NCI-H345 (cell line): ENCODE measurements at places on chromosomes 6 and 20.
A peak's percentile ranks its signal among the peaks of the same experiment; 100 is the strongest.

GRCh38 chr20:17226410-17227218 is at the start of gene PCSK2:
TSS of gene PCSK2 (plus strand) at chr20:17227040. CDS start at chr20:17227306, 266 bp downstream.
- DNase-seq: peak; percentile 99

DNA sequence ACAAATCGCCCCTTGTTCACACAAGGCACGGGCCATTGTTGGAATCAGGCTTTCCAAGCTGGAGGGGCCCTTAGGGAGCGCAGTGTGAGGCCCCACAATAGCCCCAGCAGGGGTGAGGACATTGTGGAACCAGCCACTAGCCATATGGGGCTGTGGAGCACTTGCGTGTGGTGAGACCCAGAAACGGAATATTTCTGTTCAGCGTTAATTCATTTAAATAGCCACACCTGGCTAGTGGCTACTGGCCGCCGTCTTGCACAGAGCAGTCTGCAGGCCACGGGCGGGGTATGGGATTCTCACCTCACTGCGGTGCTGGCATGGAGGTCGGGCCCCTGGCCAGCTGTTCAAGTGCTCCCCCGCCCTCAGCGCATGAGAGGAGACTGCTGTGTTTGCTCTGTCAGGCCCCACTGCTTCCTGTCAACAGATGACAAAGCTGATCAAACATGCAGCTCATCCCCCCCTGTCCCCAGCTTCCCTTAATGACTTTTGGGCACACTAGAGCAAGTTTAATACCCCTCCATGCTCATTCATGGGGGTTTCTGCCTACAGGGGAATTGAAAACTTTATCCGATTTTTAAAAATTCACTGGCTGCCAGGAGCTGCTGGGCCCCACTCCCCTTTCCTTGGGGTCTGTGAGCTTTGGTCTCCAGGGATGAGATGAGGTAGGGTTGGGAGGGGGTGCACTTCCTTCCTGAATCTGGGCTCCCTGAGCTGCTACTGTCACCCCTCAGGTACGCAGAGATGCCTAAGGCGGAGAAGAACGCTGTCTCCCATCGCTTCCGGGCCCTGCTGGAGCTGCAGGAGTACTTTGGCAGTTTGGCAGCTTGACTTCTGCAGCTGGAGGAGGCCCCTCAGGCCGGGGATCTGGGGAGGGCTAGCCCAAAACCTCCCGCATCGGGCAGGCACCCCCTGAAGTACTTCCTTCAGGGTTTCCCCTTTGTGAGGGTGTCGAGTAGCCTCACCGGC is 13.6 kb downstream of the ITPA start:
- DNase-seq: peak; percentile 99

- DNase-seq: no peak
Measured at GRCh38 chr6:152355166-152355565, 282.0 kb downstream of the SYNE1 start.

- no peak for DNase-seq
Measured at GRCh38 chr6:136069119-136069518, 181.0 kb downstream of the MTFR2 start.

- DNase-seq: no peak
Measured at GRCh38 chr6:168514216-168514615, 73.2 kb downstream of the SMOC2 start.

DNA sequence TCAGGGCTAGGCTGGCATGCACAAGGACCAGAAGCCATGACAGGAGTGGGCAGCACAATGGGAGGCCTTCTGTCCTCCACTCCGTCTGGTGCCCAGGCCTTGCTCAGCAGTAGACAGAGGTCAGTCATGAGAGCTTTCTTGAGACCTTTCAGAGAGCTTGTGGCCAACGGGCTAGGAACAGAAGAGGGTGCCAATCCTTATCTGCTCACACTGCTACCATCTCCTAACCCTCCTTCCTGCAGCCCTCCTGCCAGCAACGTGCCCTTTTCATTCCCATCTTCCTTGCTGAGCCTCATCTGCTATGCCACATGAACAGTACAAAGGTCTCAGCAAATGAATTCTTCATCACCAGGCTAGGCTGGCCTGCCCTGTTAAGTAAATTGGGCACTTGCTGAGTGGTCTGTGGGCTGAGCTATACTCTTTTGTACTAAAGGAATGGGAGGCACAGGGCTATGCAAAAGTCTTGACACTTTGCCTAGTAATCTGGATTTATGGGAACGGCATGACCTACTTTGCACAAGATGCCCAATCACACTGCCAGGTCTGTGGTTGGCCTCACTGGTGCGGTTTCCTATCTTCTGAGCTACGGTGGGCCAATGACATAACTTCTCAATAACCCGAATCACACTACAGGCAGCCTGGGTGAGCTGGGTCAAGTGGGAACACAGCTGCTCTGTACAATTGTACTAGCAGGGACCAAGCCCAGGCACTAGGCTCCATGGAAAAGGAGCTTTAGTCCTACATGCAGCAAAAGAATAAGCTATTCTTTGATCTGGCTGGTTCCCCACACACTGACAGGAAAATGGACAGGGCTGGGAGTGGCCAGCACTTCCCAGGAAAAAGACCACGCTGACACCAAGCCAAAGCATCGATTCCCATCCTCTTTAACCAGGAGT is 47.8 kb downstream of the ELOVL5 start:
- no peak for DNase-seq

GRCh38 chr20:1331101-1331500 is 2.2 kb upstream of the SDCBP2 start:
- no peak for DNase-seq

- peak; percentile 94 for DNase-seq
Measured at GRCh38 chr20:64142590-64142989, 21.7 kb upstream of the MYT1 start.

DNA sequence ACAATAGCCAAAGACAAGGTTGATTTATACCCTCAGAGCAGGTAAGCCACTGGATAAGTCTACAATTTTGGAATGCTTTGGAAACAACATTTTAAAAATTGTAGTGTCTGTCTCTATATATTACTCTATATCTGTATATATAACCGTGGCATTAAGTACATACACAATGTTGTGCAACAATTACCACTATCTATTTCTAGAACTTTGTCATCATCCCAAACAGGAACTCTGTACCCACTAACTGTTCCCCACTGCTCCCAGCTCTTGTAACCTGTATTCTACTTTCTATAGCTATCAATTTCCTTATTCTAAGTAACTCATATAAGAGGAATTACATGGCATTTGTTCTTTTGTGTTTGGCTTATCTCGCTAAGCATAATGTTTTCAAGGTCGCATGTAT is 78.2 kb upstream of the ASCC3 start:
- DNase-seq: no peak

DNA sequence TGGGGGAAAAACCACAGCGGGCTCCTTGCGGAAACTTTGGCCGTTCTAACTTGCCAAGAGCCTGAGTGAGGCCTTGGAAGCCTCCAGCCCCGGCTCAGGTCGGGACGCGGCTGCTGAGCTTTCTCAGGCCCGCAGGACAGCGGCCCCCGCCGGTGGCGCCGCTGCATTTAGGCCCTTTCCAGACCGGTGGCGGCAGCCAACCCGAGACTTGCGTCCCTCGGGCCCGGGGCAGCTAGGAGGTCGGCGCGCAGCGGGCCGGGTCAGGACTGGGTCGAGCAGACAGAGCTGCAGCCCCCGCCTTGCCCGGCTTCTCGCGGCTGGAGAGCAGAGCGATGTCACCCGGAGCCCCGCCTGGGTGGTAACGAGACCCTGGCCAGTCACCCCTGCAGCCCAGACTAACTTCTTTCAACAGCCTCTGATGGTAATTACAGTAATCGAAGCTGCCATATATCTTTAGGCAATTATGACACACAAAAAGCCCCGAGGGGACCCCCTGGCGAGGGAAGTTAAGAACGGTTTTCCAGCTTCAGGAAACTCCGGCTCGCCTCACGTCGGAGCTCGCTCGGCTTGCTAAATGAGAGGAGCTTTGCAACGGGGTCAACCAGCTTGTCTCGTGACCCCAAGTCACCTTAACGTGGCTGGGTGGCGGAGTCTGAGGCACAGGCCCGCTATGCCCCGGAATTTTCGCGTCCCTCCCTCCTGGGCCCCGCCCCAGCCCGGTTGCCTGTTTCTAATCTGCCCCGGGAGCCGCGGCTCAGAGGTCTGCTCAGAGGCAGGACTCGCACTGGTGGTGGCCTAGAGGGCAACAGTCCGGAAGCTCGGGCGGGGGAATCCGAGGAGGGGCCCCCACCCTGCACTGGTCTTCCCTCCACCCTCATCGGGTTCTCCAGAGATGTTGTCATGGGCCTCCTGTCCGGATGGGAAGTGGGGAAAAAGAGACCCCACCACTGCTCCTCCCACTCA is 3.0 kb downstream of the NR2E1 start:
- no peak for DNase-seq

GRCh38 chr6:85449388-85449817 is 480 bp upstream of the NT5E start:
- DNase-seq: no peak
